ENCODE measurements at places on chromosomes 1 and 21. TPM values are rescaled to one million over a fixed set of nuclear protein-coding genes. Genes with fewer than 3 reads are reported as not detected.

The NGF gene
- total RNA-seq, result 2.0 TPM

The PDZK1 gene
- total RNA-seq, result 0.41 TPM

The FMO1 gene
- total RNA-seq, result not detected

The DENND1B gene
- 18.3 TPM for total RNA-seq

The RNF186 gene
- total RNA-seq, result not detected

The TDRD5 gene
- total RNA-seq, result not detected

The RUNX3 gene
- total RNA-seq, result 52.3 TPM

The SGIP1 gene
- not detected for total RNA-seq

DNA sequence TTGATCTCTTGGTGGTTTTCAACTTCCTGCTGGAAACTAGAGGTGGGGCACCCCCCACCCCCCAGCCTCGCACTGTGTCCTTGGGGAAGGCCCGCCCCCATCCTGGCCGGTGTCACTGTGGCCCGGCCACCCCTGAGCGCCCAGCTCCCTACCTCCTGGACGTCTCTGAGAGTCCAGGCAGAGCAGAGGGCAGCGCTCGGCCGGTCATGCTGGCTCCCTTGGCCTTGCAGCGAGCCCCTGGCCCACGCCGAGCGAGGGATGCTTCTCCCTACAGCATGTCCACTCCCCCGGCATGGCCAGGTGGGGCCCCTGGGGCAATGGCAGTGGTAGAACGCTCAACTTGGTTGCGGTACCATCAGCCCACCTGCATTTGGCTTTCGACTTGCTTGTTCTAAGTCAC, 28.7 kb upstream of the TRAPPC10 start:
- peak; percentile 78 for DNase-seq

DNA sequence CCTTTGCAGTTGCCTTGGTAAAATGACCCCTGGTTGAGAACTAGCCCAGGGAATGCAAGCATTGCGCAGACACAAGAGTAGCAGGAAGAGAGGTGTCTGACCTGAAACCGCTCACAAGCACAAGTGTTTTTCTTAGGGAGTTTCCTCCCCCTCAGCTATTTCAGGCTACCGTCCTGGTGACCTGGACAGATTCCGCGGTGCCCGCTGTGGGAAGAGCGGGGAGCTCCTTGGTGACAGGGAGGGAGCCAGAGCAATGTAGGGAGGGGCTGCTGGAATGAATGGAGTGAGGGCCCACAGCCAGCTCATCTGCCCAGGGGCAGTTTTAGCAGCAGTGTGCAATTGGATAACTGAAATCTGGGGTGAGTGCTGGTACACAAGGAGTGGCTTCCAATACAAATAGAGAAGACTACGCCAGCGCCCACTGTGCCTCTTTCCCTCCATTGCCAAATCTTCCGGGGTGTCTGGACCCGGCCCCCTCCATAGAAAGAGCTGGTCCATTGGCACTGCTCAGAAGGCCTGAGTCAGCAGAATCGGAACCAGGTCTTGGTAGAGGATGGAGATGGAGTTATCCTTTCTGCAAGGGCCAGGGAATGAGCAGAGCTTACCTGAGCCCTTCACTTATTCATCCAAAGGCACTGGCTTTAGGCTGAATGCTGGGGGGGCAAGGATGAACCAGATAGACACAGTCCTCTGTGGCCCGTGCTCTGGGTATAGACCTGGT, 82.8 kb downstream of the TRABD2B start:
- no peak for DNase-seq

DNA sequence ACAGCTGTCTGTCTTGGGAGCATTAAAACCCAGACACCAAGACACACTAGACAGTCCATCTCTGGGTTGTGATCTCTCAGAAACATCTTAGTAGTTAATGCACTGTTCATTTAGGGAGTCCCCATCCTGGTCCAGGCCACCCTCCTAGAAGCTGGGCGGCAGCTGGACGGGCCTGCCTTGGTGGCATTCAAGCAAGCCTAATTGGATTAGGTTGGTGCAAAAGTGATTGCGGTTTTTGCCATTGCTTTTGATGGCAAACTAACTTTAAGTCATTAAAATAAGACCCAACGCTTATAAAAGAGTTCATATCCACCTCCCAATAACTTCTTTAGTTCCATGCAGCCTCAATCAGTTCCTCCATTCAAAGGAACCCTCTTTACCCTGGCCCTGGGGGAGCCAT, 21.7 kb downstream of the ATP5PO start:
- no peak for DNase-seq

DNA sequence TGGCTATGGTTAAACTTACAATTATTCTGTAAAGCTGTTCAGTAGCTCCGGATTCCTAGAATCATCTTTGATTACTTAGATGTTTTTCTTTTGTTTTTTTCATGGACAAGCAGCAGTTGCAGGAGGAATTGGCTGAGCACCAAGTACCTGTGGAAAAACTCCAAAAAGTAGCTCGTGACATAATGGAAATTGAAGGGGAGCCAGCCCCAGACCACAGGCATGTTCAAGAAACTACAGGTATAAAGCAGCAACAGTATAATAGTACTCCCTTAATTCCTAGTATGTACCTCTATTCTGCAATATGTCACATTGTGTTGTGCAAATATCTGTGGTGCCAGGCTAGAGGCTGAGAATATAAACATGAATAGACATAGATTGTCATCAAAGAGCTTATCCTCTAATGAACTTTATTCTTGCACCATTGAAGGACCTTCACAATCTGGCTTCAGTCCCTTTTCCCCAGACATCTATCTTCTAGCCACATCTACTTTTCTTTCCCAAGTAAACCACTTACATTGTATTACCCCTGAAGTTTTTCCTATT, 132.3 kb upstream of the BMP8A start:
- no peak for DNase-seq

DNA sequence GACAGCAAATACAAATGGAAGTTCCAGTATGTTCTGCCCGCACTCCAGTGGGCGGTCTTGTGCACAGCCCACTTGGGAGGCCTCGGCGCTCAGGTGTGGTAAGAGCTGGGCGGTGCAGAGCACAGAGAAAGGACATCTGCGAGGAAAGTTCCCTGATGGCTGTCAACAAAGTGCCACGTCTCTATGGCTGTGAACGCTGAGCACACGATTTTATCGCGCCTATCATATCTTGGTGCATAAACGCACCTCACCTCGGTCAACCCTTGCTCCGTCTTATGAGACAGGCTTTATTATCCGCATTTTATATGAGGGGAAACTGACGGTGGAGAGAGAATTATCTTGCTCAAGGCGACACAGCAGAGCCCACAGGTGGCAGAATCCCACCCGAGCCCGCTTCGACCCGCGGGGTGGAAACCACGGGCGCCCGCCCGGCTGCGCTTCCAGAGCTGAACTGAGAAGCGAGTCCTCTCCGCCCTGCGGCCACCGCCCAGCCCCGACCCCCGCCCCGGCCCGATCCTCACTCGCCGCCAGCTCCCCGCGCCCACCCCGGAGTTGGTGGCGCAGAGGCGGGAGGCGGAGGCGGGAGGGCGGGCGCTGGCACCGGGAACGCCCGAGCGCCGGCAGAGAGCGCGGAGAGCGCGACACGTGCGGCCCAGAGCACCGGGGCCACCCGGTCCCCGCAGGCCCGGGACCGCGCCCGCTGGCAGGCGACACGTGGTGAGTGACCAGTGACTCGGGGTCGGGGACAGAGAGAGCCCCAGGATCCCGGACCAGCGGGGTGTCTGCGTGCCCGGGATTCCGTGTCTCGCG, at the start of gene IL12RB2:
IL12RB2 (plus strand) TSS at position 623 of the 810 bp plus-strand sequence. CDS start 12,496 bp downstream, outside the sequence.
- peak; percentile 82 for DNase-seq

GRCh38 chr1:247474367-247474766, 16.5 kb upstream of the OR2B11 start:
- no peak for DNase-seq

All from spleen (tissue), 13 donors.